ENCODE measurements at places on chromosomes 7 and 10.

- DNase-seq, result peak; percentile 34
Observed at GRCh38 chr7:133664528-133664927, 411.6 kb downstream of the EXOC4 start.

DNA sequence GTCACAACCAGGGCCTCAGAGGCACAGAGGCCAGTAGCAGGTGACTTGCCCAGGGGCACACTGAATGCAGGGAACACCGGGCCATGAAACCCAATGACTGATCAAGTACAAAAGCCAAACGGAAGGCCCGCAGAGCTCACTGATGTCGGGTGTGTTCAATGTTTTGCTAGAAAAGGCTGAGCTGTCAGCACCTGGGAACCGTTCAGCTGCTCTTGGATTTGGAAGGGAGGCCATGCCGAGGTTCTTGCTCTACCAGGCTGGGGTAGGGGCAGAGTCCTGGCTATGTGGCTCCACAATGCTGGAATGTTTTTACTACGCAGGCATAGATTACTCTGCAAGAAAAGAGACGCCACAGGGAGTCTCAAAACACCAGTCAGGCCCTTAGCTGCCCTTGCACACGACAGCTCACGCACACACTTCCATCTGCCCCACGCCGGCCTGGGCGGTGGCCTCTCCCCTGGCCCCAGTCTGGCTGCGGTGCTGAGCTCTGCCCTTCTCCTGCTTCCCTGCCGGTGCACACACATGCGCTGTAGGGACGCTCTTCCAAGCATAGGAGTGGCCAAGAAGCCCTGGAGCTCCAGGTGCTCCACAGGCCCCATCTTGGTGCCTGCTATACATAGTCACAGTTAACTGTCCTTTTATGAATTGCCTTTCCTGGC, 79.9 kb downstream of the ZRANB1 start:
- DNase-seq, result no peak

GRCh38 chr10:46220872-46221538, 65.8 kb upstream of the ANTXRL start:
- no peak for DNase-seq

DNA sequence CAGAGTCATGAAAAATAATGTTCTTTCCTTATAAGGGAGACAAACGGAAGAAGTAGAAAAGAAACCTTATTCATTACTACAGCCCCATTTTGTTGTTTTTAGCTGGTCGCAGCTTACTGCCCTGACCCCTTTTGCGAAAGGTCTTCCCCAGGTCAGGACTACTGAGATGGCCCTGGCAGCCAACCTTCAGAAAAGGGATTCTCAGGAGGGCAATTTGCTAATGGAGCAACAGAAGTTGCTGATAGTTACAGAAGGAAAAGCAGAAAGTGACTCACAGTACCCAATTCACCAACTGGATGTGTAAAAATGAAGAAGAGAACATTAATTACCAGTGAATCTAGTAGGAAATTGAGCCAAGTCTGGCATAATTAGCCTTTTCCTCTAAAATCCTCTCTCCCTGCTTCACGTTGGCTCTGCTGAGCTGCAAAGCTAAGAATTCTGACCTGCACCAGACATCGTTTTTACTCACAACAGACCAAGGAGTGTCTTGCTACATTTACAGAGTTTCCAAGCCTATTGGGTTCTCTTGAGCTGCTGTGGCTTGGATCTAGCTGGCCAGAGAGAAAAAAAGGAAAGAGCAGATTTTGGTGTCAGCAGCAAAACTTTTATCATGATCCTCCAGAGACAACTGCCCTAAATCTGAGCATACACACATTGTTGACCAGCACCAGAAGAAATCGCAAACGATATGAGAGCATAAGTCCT, 499.9 kb upstream of the FZD8 start:
- DNase-seq, result no peak

GRCh38 chr7:142787783-142788182, 17.0 kb downstream of the PRSS2 start:
- DNase-seq, result no peak

DNA sequence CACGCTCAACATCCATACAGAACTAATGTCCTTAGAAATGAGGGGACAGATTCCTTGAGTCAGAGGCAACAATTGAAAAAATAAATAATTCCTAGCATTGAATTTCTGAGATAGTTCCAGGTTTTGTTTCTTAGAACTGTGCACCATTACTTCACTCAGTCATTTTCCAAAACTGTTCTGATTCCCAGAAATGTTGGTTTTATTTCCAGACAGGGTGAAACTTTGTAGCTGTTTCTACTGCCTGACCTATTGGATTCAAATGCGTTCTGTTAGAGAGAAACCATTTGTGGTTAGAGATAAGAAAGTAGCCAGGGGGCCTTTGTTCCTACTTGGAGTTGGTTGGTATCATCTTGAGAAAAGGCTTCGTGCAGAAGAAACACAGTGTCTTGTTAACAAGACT, 8.1 kb upstream of the DEPP1 start:
- DNase-seq, result no peak

GRCh38 chr7:100130608-100131453, 4.1 kb downstream of the MBLAC1 start:
- peak; percentile 69 for DNase-seq
